Calu3 (cell line): ENCODE measurements at places on chromosomes 2 and 18. TPM values are rescaled to one million over a fixed set of nuclear protein-coding genes. Genes with fewer than 3 reads are reported as not detected.

GRCh38 chr2:204260162-204260877 is 285.0 kb upstream of the PARD3B start:
- peak; percentile 66 for DNase-seq

MC2R gene
- not detected in 2 replicates for total RNA-seq

GRCh38 chr2:100050685-100051084 is 91.7 kb downstream of the AFF3 start:
- DNase-seq = no peak

DNA sequence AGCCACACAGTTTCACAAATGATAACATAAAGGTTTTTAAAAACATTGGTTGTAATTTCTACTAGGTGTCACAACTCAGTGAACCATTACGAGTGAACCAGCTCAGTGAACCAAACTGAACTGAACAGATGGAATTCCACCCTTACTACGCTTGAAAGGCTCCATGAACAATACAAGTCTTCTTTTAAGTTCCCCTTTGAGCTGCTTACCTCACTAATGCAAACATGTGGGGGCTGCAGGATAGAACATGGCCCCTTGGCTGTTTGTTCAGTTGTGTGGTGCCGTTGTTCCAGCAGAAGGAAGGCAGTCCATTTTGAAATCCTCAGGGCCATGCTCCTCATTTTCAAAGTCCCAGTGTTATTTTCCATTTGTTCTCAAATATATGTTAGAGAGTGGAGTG is 30.7 kb upstream of the KLHL14 start:
- no peak for DNase-seq

DNA sequence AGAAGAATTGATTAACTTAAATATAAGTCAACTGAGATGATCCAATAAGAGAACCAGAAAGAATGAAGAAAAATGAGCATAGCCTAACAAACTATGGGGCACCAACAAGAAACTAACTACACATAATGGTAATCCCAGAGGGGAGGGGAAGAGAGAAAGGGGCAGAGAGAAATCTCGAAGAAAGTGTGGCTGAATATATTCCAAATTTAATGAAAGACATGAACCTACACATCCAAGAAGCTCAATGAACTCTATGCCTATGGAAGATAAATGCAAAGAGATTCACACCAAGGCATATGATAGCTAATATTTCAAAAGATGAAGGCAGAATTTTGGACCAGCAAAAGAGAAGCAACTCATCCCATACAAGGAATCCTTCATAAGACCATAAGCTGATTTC is 649.2 kb downstream of the ZEB2 start:
- DNase-seq = no peak

GRCh38 chr2:155412598-155412997 is 714.1 kb downstream of the KCNJ3 start:
- no peak for DNase-seq

OR6B2 gene
- total RNA-seq = not detected in 2 replicates

DNAJC5G gene
- total RNA-seq = not detected in 2 replicates

WDCP gene
- 13.4 and 17.2 TPM in 2 replicates for total RNA-seq

- DNase-seq = peak; percentile 38
These were observed 261.6 kb downstream of the ASXL3 start for GRCh38 chr18:33839452-33840211.

VWC2L gene
- not detected in 2 replicates for total RNA-seq

LRPPRC gene
- 120 and 135 TPM in 2 replicates for total RNA-seq

DNA sequence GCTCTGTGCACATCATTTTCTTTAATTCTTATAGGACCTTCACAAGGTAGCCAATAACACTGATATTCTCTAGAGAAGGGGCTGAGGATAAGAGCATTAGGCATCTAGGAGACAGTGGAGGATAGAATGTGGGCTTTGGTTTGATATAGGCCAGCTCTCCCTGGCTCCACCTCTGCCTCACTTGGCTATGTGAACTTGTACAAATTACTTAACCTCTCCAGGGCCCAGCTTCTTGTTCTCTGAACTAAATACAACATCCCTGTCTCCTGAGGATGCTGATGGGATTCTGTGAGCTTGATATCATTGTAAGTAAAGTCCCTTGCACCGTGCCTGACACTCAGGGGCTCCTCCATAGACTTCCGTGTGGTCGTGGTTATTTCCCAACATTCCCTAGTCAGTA is 87.3 kb downstream of the ACOXL start:
- no peak for DNase-seq

DNA sequence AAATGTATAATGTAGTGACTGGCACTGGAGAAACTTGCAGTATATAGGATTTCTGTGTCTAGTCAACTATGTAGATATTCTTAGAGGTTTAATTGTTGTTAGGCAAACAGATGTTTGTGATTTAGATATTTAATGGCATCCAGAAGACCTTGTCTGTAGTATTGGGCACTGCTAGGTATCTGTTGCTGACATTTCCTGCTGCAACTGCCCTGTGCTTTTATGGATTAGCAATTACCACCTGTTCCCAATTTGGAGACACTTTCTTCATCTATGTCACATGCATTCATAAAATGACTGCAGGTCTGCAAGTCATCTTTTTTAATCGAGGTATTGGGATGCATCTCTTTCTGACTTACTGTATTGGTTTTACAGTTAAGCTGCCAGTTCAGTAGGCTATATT is 71.3 kb downstream of the ITGA4 start:
- no peak for DNase-seq

DNA sequence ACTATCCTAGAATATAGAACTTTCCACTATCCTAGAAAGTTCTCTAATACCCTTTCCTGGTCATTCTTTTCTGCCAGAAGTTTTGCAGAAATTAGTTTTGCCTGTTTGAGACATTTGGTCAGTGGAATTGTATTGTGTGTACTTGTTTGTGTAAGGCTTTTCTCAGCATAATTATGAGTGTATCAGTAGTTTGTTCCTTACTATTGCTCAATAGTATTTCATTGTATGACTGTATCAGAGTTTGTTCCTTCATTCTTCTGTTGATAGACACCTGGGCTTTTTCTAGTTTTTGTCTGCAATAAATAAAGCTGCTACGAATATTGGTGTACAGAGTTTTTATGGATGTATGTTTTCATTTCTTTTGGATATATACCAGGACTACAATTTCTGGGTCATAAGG is 27.2 kb downstream of the CCDC138 start:
- DNase-seq = no peak

TMEM163 gene
- total RNA-seq = 2.5 and 3.5 TPM in 2 replicates

MBP gene
- total RNA-seq = 221 and 257 TPM in 2 replicates

FOXI3 gene
- not detected in 2 replicates for total RNA-seq

DNA sequence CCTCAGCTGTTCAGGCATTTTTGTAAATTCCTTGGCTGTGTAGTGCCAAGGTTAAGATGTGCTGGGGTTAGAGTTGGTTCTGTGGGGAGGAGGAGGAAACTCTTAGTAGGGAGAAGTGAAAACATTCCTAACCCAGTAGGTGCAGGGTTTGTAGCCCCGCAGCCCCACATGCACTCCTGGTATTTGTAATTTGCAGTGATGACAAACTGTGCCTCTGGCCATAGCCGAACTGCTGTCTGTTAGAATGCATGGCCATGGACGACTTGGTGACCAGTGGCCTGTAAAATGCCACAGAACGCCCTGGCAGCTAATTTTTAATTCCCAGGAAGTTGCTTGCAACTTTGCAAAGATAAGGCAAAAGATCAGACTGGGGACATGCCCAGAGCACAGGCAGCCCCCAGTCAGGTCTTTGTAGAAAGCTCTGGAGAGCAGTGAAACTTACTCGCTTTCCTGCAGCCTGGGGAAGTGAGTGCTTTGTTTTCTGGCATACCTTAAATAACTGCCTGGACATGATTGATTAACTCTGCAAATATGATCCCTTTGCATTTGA is 38.4 kb downstream of the LYPD6B start:
- no peak for DNase-seq
